Neural progenitor cell (in vitro differentiated cells): ENCODE measurements at places on chromosomes 12 and 14. TPM values are rescaled to one million over a fixed set of nuclear protein-coding genes. Genes with fewer than 3 reads are reported as not detected.

- H3K27me3 ChIP-seq: no peaks in the 10 kb centered on the region
- no peak overlapping the region for H3K4me3 ChIP-seq
- DNase-seq: no peak
- H3K27ac ChIP-seq: no peak overlapping the region
- no peaks in the 10 kb centered on the region for H3K36me3 ChIP-seq
- no peaks in the 10 kb centered on the region for H3K4me1 ChIP-seq
Observed at GRCh38 chr14:31527546-31527945, 33.7 kb upstream of the NUBPL start.

The PLEK2 gene
- total RNA-seq: not detected in 2 replicates

GRCh38 chr14:23071921-23072539 is 14.7 kb upstream of the CDH24 start:
- no peaks in the 10 kb centered on the region for H3K27me3 ChIP-seq
- peak; percentile 49 for DNase-seq

DNA sequence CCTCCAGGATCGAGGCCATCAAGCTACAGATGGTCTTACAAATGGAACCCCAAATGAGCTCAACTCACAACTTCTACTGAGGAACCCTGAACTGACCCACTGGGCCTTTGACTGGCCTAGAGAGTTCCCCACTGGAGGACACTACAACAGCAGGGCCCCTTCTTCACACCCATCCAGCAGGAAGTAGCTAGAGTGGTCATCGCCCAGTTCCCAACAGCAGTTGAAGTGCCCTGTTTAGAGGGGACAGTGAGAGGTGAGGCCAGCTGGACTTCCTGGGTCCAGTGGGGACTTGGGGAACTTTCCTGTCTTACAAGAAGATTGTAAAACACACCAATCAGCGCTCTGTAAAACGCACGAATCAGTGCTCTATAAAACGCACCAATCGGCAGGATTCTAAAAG is 247.9 kb upstream of the BTG1 start:
- H3K4me3 ChIP-seq: no peak overlapping the region
- H3K36me3 ChIP-seq: no peaks in the 10 kb centered on the region

DNA sequence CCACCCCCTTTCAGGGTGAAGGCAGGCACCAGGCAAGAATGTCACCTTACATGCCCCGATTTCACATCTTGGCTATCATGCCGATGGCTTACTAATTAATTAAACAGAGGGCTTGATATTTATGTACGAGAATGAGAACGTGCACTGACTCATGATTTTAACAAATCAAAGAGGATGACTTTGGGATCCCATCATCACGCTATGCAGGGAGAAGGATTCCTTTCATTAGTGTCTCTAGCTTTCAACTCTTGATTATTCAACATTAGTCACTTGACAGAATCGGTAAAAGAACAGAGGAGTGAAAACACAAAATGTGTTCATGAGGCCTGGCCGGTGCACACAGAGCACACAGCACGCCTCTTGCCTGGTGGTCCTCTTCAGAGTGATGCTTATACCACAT is 80.6 kb downstream of the PRKAB1 start:
- H3K4me1 ChIP-seq: peaks cover 9% of the 10 kb centered on the region
- no peak for DNase-seq
- H3K27ac ChIP-seq: no peak overlapping the region
- H3K36me3 ChIP-seq: peaks cover 28% of the 10 kb centered on the region
- no peak overlapping the region for H3K4me3 ChIP-seq
